ENCODE measurements at places on chromosomes 2 and 18. TPM values are rescaled to one million over a fixed set of nuclear protein-coding genes. Genes with fewer than 3 reads are reported as not detected.

IL1R1 gene
- 65.1 TPM for total RNA-seq

ATP8B1 gene
- 68.7 TPM for total RNA-seq

PXDN gene
- 97.5 TPM for total RNA-seq

SERPINB13 gene
- total RNA-seq = not detected

INPP5D gene
- 24.2 TPM for total RNA-seq

- DNase-seq = no peak
Observed at GRCh38 chr2:204888222-204888621, 342.9 kb downstream of the PARD3B start.

GRCh38 chr2:86263956-86264355 is 64.7 kb downstream of the MRPL35 start:
- no peak for DNase-seq

GRCh38 chr2:238444242-238444641 is 17.5 kb downstream of the ASB1 start:
- DNase-seq = no peak

GRCh38 chr2:37653093-37653492 is 18.3 kb downstream of the CDC42EP3 start:
- DNase-seq = no peak

DNA sequence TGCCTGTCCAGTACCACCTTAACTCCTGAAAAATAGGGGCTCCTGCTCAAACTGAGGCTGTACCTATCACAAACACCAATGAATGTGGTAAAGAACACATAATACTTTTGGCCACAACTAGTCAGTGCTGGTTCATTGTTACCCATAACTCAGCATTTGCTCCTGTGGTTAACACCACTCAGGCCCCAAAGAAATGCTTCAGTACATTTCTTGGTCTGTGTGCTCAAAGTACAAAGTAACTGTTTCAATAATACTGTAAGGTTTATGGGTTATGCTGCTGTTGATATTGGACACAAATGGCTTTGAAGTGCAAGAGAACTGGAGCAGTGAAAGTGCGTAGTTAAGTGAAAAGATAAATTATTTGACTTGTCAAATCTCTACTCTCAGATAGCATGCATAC is 95.0 kb upstream of the TACR1 start:
- DNase-seq = no peak

DNA sequence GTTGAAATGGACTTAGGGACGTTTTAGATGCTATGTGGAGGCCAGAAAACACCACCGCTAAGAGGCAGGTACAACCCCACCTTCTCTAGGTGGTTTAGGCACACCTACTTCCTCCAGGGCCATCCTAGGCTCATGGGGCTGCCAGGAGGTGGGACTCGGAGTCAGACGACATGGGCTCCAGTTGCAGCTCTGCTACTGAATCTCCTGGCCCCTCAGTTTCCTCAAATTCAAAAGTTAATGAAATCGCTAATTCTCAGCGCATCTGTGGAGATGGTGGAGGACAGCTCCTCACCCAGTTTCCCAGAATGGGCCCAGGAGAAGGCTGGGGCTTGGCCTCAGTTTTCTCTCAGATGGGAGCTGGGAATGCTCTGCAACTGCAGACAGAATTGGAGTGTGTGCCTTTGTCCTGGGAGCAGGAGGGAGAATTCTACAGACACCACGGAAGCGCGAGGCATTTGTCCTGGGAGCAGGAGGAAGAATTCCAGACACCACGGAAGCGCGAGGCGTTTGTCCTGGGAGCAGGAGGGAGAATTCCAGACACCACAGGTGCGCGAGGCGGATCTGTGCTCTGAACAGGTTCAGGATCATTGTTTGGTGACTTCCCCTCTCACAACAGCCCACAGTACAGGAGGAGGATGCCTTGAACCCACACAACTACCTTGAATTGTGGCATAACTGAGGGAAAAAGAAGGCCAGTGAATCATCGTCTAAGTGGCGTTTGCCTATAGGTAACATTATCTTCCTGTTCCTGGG is 103.7 kb upstream of the PXDN start:
- no peak for DNase-seq

DNA sequence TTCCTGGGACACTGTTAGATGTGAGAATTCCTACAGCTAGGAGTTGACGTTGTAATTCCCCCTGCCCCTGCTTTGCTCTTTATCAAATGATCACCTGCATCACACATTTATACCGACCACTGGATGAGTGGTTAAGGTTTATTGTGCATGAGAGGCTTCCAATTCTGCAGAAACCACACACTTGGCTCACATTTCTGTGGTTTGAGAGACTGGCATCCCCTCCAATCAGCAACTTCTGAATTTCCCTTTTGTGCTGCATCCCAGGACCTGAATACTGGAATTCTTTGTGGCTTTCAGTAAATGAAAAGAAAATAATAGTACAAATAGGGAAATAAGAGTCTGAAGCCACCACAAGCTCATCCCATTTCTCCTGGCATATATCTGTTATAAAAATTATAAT is 628.7 kb upstream of the PIK3C3 start:
- DNase-seq = no peak

DNA sequence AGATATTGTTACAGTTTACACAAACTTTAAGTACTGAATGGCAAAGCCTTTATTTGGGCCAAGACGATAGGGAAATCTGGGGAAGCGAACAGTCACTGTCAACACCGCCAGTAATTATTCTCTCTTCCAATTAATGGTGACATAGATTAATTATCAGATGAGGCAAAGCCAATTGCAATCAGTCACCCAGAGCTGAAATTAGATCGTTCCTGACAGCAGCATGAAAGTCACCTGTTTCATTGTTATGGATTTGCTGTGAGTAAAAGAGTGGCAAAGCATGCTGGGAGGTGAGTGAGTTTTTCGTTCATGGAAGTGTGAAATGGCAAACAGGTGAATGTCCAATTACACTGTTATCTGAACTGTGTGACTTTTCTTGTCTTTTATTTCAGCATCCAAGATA is 164.8 kb upstream of the KLHL14 start:
- DNase-seq = no peak

- no peak for DNase-seq
Observed at GRCh38 chr18:67935638-67936037, 419.1 kb upstream of the DSEL start.

GRCh38 chr2:227368574-227368973 is 10.5 kb downstream of the TM4SF20 start:
- no peak for DNase-seq

Data from thoracic aorta (tissue), 2 donors.